ENCODE measurements at places on chromosomes 6 and 20.
A peak's percentile ranks its signal among the peaks of the same experiment; 100 is the strongest.

- no peak for DNase-seq
Observed at GRCh38 chr6:140912686-140913085, 1220.0 kb upstream of the GJE1 start.

DNA sequence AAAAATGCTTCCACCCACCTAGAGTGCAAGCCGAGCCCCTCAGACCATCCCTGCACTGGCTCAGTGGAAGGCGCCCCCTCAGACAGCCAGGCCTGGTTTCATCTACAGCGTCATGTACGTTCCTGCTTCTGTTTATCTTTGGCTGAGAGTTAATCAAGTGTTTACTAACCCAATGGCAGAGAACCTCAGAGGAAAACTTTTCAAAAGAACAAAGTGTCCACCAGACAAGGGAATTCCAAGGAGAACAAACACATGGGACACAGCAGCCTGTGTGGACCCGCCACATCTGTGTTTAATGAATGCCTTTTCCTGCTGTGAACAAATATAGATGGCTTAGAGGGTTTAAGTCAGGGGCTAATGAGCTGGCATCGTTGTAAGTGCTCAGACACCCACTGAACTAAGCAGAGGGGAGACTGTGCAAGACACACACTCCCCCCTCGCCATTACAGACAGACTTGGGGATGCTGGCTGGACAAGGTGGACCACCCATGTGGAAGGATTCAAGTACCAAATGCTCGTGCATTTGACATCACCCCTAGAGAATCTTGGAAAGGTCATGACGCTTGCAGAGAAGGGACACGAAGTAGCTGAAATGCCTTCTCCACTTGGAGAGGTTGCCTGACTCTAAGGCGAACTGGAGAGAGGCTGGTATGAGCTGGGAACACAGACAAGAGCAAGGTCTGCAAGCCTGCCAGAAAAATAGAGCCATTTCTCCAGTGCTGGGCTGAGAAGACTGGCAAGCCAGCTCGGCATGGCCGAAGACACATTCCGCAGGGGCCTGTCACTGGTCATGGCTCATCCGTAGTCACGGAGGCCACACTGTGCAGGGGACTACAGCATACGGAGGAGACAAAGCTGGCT lies 53.5 kb upstream of the NXT1 start:
- DNase-seq = no peak

DNA sequence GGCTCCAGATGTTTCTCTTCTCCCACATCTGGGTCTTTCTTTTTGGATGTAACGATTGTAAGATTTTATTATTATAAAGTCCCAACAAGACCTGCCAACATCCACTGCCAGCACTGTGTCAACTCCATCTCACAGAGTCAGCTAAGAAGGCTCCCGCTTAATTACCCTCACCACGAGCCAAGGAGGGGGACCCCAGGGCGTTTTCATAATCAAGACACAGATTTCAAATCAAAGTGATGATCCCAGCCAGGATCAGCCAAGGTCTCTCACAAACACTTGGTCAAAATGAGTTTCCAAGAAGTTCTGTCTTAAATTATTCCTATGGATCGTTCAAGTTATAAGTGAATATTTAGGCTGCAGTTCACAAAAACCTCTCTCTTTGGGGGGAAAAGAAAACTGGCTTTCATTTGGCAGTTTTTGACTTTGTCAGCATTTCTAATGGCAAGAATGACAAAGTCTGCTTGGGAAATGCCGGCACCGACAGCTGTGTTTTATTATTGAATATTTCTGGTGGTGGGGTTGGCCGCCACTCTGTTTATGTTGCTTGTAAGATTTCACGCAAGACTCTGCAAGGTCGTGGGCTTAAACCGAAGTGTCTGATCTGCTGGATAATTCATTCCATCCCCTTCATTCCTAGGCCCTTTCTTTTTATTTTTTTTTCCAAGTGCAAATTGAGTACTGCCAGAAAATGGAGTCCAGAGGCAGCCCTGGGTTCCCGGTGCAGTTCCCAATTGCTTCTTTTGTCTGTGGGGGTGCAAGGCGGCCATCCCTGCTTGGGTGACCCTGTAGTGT lies 170.2 kb upstream of the PMEPA1 start:
- DNase-seq = no peak

- DNase-seq = no peak
Observed at GRCh38 chr20:1418350-1418749, 25.5 kb upstream of the FKBP1A start.

- DNase-seq = no peak
Observed at GRCh38 chr20:60800185-60800584, 451.9 kb upstream of the CDH4 start.

GRCh38 chr6:12602951-12603672 lies 113.5 kb upstream of the PHACTR1 start:
- DNase-seq = no peak

DNA sequence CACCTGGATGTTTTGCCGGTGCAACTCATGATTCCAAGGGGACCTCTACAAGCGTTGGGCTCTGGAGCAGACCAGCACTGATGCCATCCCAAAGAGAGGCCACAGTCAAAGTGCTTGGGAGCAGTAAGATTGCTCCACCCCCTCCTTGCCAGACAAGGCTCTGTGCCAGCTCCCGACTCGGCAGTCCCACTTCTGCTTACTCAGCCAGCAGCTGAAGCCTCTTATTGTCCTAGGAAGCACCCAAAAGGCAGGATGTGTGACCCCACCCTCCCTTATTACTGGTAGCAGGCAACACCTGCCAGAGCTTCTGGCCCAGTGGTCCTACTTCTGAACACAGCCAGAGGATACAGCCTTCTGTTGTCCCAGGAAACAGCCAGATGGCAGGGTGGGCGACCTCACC lies 614.2 kb downstream of the TENT5A start:
- DNase-seq = no peak

DNA sequence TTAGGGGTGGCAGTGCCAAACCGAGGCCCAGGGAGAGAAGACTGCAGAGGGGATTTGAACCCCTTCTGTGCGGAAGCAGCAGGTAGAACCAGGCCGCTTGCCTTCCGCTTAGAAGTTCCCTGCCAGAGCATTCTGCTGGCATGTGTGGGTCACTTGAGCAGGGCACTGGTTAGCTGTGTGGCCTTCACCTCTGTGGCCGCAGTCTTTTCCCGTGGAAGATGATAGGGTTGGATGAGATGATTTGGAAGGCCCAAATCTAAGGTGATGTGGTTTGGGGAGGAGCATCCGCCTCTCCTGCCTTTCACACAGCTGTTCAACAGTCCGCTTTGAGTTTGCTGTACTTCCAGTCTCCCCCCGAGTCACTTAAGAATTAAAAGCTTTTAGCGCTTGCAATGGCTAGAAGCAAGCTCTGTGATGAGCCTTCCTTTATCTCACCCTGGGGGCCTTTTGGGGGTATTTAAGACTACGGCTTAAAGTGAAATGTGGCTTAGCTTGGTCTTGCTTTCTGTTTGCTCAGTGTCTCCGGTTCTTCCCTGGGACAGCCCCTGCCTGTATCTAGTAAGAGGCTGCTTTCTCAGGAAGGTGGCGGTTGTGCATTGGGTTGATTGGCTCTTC lies 743 bp downstream of the CMTR1 start:
- DNase-seq = peak; percentile 17

DNA sequence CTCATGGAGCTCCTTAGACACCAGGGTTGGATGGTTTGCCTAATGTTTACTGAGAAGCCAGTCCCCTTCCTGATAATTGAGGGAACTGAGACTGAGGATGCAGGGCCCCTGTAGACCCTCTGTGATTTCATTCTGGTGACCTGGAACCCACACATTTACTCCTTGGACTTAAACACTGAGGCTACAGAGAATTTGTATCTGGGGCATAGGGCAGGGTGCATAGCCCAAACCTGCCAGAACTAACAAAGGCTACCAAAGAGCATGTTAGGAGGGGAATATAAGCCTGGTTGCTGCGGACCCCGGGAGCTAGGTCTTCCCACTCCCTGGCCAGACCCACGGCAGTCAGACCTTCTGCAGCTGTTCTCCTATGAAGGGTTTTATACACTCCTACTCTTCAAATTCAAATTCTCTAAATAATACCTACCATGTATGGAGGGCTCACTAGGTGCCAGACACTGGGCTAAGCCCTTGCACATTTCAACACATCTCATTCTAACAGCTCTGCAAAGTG lies 19.7 kb downstream of the DAAM2 start:
- no peak for DNase-seq

DNA sequence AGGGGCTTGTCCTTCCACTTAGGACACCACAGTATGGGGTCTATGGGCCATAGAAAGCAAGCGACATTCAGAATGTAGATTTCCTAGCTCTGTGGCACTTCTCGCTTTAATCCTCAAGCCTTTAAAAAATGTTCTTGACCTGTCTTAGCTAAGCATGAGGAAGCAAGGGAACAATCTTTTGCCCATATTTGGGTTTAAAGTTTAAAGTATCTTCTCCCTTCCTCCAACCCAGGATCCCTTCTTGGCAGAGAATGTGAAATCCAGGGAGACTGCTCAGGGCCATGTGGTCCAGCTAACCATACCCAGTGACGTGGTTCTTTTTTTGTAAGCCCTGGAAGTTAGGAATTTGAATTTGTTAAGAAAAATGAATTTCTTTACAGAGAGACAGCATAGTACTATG lies 289.9 kb downstream of the BTBD9 start:
- no peak for DNase-seq

GRCh38 chr6:4606016-4606415 lies 170.2 kb upstream of the CDYL start:
- DNase-seq = no peak

- no peak for DNase-seq
Observed at GRCh38 chr20:61494763-61495575, 242.9 kb downstream of the CDH4 start.

- no peak for DNase-seq
Observed at GRCh38 chr6:34195726-34196115, 41.0 kb upstream of the HMGA1 start.

- DNase-seq = no peak
Observed at GRCh38 chr6:24980507-24981385, 45.0 kb upstream of the RIPOR2 start.

DNA sequence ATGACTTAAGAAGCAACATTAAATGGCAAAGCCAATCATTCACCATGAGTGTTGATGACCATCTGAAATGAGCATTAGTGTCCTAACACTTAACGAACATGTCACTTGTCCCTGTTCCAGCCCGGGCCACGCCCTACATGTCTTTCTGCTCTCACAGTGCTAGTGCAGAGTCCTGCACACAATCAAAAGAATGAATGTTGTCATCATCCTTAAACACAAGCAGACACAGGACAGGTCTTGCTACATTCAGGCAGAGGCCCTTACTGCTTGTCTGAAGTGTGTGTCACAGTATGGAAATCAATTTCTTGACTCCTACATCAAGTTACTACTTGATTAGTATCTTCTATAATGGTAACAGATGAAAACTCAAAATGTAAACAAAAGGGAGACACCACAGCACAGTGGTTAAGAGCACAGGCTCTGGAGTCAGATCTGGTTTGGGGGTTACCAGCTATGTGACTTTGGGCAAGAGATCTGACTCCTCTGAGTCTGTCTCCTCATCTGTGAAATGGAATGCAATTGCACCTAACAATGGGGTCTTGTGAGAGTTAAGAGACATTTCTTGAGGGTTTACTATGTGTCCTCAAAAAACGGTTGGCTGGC lies 17.4 kb downstream of the UBE2V1 start:
- DNase-seq = no peak

DNA sequence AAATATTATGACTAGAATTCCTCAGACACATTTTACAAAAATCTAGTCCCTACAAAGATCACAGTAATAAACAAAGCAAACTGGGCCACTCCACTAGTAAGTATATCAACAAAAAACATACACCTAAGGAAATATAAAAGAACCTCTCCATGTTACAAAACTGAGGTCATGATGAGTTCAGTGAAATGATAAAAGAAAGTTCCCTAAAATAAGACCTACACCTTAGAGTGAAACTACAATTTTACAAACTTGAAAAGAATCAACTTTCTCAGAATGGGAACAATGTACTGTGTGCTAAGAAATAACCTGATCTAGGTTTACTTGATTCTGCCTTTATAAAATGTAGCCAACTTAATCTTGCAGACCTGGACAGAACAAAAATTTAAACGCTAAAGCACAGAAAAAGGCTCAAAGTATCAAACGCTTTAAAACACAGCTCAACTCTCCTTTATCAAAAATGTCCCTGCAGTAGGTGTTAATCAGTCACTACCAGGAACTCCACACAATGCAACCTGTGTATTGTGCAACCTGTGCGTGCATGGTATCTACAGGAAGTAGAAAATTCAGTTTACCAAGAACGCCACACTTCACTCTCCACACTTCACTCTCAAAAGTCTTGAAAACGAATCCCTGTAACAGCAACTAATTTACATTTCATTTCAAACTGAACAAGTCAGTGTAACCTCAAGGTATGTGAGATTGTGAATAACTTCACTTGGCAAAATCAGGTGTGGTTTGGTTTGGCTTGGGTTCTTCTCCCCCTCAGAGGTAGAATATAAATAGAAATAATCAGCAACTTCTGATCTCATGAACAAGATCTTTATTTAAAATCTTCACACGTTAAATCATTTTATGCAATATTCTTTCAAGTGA lies 1.8 kb downstream of the RALGAPA2 start:
- DNase-seq = no peak

DNA sequence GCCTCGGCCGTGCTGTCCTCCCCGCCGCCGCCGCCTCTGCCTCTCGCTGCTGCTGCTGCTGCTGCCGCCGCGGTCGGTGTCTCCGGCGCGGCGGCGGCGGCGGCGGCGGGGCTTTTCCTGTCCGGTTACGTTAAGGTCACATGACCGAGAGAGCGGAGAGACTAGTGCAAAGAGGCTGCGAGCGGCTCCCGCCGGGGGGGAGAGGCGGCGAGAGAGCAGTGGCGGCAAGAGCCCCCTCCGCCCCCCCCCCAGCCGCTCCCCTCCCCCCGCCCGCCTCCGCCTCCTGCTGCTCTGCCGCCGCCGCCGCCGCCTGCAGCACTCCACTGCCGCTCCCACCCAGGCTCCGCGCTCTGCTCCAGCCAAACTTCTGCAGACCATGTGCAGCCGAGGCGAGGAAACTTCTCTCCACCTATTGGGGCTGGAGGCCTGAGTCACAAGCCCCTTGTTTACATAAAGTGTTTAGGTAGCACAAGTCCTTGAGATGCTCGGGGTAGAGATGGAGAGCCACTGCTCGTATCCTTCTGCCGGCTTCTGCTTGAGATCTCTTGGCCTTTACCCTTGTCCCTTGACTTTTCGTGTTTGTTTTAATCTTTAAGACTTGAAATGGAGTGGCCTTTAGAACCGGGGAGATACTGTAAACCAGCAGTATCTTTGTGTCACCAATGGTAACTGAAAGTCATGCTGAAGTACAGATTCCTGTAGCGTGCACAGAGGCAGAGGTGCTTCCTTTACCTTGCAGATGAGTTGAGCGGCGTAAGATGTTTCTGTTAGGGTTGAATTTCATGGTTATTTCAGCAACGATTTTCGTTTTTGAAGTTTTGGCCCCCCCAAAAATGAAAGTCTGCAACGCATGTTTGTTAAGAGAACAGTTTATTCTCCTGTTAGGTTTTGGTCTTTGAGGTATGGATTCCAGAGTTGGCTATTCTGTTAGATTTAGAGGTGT lies at the start of gene ZBTB2:
Gene ZBTB2, minus strand, starts transcription at position 89 of the 943 bp plus-strand sequence. CDS start 17,922 bp downstream, outside the sequence.
- peak; percentile 49 for DNase-seq

GRCh38 chr6:150934380-150934779 lies 68.9 kb downstream of the MTHFD1L start:
- DNase-seq = no peak
